ENCODE measurements at places on chromosomes 5 and 9.

DNA sequence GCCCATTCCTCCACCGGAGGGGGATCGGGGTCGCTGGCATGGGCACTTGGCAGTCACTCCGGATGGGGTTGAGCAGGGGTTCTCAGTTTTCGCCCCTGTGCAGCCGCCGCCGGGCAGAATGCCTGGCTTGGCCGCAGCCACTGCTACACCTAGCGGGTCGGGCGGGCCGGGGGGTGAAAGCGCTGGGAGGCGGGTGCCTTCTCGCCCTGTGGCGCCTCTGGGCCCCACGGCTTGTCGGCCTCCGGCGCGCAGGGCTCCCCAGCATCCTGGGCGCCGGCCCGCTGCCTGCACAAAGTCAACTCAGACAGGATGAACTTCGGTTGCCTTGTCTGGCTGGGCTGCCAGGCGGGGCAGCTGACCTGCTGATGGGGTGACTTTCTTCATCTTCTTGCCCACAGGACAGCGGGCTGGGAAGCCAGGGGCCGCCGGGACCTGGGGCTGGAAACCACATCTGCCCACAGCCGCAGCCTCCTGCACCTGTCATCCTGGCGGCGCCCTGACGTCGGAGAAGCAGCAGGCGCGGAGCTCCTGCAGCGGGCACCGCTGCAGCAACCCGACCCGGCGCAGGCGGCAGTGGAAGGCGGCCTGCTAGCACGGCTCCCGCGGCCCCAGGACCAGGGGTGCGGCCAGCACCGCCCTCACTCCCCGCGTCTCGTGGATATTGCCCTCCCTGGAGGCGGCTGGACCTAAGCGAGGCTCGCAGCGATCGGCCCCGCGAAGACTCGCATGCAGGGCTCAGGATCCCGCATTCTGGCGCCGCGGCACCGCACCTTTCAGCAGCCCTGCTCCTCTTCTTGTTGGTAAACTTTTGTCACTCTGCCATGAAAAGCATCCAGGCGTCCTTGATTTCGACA lies 1.3 kb upstream of the ANKRD18A start:
- H3K4me1 ChIP-seq = peaks cover 4% of the 10 kb centered on the region
- peaks cover 70% of the 10 kb centered on the region for H3K27me3 ChIP-seq
- no peak overlapping the region for H3K27ac ChIP-seq
- H3K4me3 ChIP-seq = peak overlapping the region; percentile 81
- no peaks in the 10 kb centered on the region for H3K36me3 ChIP-seq

- peaks cover 17% of the 10 kb centered on the region for H3K27me3 ChIP-seq
- no peaks in the 10 kb centered on the region for H3K36me3 ChIP-seq
- peaks cover 13% of the 10 kb centered on the region for H3K4me1 ChIP-seq
- H3K4me3 ChIP-seq = no peak overlapping the region
Measured at GRCh38 chr5:10536931-10537579, 26.8 kb upstream of the ANKRD33B start.

GRCh38 chr5:151153766-151154272 lies 3.8 kb downstream of the ANXA6 start:
- no peak for DNase-seq
- peaks cover 50% of the 10 kb centered on the region for H3K4me1 ChIP-seq
- peak overlapping the region; percentile 55 for H3K27ac ChIP-seq
- H3K36me3 ChIP-seq = no peaks in the 10 kb centered on the region
- peaks cover 5% of the 10 kb centered on the region for H3K27me3 ChIP-seq

GRCh38 chr5:17694914-17695313 lies 60.7 kb downstream of the TAF11L14 start:
- no peak overlapping the region for H3K4me3 ChIP-seq
- DNase-seq = no peak
- H3K27me3 ChIP-seq = peaks cover 3% of the 10 kb centered on the region
- H3K4me1 ChIP-seq = no peaks in the 10 kb centered on the region
- H3K27ac ChIP-seq = no peak overlapping the region

- no peaks in the 10 kb centered on the region for H3K36me3 ChIP-seq
- no peak for DNase-seq
- peaks cover 3% of the 10 kb centered on the region for H3K27me3 ChIP-seq
- H3K4me1 ChIP-seq = peaks cover 18% of the 10 kb centered on the region
- no peak overlapping the region for H3K27ac ChIP-seq
Measured at GRCh38 chr5:1139331-1140170, 27.7 kb upstream of the SLC12A7 start.

DNA sequence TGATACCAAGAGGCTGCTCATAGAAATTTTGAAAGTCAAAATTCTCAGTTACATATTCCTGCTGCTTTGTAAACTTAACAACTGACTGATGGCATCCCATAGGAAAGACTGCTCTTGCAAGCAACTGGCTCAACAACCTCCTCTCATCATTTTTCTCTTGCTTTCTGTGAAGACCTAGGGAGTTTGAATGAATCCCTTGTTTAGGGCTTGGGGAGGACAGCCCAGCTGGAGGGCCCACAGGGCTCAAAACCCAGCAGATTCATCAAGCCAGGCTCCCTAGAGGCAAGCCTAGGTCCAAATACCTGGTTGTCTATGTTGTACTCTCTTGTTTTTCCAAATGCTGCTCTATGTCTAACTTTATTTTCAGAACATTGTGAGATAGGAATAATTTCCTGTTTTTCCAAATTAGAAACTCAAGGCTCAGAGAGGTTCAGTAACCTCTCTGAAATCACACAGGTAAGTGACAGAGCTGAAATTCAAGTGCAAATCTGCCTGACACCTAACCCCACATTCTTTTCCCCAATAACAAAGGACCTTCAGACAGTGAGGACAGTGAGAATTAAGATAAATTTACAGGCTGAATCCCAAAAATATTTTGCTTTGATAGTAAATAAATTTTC lies 558.9 kb upstream of the KLF4 start:
- H3K27ac ChIP-seq = no peak overlapping the region
- peaks cover 3% of the 10 kb centered on the region for H3K27me3 ChIP-seq
- no peaks in the 10 kb centered on the region for H3K36me3 ChIP-seq
- H3K4me3 ChIP-seq = no peak overlapping the region
- peaks cover 5% of the 10 kb centered on the region for H3K4me1 ChIP-seq

DNA sequence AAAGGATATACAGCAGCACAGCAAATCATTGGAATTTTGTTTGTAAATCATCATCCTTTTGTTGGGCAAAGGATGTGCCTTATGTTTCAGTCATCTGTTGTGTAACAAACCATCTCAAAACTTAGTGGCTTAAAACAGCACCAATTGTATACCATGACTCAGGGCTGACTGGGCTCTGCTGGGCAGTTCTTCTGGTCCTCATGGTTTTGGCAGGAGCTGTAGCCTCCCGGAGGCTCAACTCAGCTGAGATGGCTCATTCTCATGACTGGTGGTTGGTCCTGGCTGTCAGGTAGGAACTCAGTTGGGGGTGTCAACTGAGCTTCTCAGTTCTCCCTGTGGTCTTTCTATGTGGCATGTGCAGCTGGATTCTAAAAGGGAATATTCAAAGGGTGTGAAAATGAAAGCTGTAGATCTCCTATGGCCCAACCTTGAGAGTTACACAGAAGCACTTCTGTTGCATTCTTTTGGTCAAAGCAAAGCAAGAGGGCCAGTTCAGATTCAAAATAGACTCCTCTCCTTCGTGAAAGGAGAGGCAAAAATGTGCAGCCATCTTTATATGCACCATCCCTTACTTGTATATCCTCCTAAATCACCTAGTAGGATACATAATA lies 39.1 kb upstream of the CPEB4 start:
- H3K27me3 ChIP-seq = no peaks in the 10 kb centered on the region
- no peaks in the 10 kb centered on the region for H3K36me3 ChIP-seq

DNA sequence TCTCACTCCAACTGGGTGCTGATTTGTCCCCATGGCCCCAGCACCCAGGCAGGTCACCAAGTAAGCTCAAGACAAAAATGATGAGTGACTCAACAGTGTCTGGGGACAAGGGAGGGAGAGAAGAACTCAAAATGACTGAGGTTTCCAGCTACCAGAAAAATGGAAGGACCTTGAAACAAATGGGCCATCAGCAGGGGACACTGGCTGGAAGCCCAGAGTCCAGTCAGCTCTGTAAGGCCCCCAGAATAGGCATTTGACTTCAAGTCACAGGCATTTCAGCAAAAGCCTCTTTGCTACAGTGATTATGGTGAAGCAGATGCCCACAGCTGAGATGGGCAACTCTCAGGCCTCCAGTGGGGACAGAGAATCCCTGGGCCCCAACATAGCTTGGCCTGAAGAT lies 139.0 kb upstream of the GABRP start:
- peaks cover 32% of the 10 kb centered on the region for H3K27me3 ChIP-seq
- no peaks in the 10 kb centered on the region for H3K4me1 ChIP-seq
- no peak for DNase-seq
- H3K27ac ChIP-seq = no peak overlapping the region

- no peak overlapping the region for H3K4me3 ChIP-seq
- no peak for DNase-seq
- no peak overlapping the region for H3K27ac ChIP-seq
- H3K27me3 ChIP-seq = no peaks in the 10 kb centered on the region
Measured at GRCh38 chr5:156435101-156435500, 108.1 kb downstream of the SGCD start.

DNA sequence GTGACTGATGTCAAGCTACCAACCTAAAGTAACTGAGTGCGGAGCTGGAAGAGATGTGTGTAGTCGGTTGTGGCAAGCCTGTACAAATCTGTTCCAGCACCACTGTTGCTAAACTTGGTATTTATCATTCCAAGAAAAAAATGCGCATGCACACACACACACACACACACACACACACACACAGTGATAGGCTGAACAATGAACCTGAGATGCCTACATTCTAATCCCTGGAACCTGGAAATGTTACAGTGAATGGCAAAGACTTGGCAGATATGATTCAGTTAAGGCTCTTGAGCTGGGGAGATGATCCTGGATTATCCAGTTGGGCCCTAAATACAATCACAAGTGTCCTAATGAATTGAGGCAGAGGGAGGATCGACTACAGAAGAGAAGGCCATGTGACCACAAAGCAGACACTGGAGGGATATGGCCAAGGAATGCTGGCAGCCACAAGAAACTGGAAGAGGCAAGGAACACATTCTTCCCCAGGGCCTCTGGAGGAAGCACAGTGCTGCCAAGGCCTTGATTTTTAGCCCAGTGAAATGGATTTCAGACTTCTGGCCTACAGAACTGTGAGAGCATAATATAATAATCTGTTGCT lies 49.7 kb upstream of the LHFPL2 start:
- no peaks in the 10 kb centered on the region for H3K27me3 ChIP-seq
- peaks cover 4% of the 10 kb centered on the region for H3K36me3 ChIP-seq
- H3K27ac ChIP-seq = no peak overlapping the region
- no peak overlapping the region for H3K4me3 ChIP-seq
- peaks cover 5% of the 10 kb centered on the region for H3K4me1 ChIP-seq
- no peak for DNase-seq

GRCh38 chr5:36870399-36871040 lies 6.0 kb upstream of the NIPBL start:
- H3K4me3 ChIP-seq = no peak overlapping the region
- H3K36me3 ChIP-seq = peaks cover 17% of the 10 kb centered on the region
- DNase-seq = no peak
- H3K27me3 ChIP-seq = no peaks in the 10 kb centered on the region
